ENCODE measurements at places on chromosomes 5 and 9.

DNA sequence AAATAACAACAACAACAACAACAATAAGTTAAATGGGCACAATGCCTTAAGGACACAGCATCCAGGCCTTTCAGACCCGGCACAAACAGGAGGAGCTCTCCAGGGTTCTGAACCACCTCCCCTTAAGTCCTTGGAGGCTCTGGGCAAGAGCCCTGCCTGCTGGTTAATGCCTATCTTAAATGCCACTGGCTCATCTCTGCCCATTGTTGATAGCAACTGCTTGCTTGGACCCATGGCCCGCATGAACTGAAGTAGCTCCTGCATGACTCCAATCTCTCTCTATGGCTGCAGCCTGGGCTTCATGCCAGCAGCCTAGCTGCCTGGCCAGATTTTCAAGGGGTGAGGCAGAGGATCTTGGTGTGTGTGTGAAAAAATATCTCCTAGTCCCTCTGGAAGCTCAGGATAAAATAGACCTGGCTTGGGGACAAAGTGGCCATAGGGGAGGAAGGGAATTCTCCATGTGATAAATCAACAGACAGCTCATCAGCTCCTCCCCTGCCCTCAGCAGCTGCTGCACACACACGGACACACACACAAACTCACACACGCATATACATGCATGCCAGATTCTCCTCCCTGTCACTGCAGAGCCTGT is 27.4 kb downstream of the FAM219A start:
- no peak for DNase-seq

- no peak for DNase-seq
Measured at GRCh38 chr9:29325894-29326293, 1752.6 kb upstream of the C9orf72 start.

DNA sequence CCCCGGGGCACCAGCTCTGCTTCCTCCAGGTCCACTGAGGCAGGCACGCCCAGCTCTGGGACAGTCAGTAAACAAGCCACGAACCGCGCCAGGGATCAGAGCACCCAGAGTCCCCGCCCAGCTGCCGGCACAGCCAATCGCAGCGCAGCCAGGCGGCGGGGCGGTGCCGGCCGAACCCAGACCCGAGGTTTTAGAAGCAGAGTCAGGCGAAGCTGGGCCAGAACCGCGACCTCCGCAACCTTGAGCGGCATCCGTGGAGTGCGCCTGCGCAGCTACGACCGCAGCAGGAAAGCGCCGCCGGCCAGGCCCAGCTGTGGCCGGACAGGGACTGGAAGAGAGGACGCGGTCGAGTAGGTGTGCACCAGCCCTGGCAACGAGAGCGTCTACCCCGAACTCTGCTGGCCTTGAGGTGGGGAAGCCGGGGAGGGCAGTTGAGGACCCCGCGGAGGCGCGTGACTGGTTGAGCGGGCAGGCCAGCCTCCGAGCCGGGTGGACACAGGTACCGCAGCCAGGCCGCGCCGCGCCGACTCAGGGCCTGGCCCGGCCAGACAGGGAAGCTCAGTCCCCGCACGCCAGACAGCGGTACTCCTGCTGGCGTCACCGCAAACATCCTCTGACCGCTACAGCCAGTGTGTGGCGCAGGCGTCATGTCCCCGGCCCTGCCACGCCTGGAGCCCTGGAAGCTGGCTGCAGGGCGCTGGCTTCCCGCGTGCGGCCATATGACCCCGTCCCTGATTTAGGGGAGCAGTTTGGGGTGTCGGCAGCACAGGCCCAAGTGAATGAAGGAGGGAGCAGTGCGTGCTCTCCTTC is at the start of gene CTSL:
CTSL (plus strand) TSS at position 220 of the 810 bp plus-strand sequence. CDS start 1,485 bp downstream, outside the sequence.
- peak; percentile 84 for DNase-seq

DNA sequence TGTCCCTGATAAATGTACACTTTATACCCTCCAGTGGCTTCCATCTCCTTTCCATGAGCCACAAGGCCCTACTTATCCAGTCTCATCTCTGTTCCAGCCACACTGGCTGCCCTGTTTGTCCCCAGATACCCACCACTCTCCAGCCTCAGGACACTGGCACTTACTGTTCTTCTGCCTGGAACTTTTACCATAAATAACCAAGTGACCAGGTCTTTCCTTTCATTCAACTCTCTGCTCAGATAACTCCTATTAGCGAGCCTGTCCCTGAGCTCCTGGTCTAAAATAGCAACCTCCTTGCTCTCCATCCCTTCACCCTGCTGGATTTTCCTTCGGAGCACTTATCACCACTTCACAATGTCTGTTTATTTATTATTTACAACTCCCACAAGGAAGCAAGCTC is 16.6 kb upstream of the ENC1 start:
- DNase-seq = no peak

Measured in Peyer's patch (tissue), 4 donors.